ENCODE measurements at places on chromosomes 6 and 20. TPM values are rescaled to one million over a fixed set of nuclear protein-coding genes. Genes with fewer than 3 reads are reported as not detected.

GRCh38 chr6:77415706-77416105 lies 47.6 kb downstream of the HTR1B start:
- no peak for DNase-seq

DNA sequence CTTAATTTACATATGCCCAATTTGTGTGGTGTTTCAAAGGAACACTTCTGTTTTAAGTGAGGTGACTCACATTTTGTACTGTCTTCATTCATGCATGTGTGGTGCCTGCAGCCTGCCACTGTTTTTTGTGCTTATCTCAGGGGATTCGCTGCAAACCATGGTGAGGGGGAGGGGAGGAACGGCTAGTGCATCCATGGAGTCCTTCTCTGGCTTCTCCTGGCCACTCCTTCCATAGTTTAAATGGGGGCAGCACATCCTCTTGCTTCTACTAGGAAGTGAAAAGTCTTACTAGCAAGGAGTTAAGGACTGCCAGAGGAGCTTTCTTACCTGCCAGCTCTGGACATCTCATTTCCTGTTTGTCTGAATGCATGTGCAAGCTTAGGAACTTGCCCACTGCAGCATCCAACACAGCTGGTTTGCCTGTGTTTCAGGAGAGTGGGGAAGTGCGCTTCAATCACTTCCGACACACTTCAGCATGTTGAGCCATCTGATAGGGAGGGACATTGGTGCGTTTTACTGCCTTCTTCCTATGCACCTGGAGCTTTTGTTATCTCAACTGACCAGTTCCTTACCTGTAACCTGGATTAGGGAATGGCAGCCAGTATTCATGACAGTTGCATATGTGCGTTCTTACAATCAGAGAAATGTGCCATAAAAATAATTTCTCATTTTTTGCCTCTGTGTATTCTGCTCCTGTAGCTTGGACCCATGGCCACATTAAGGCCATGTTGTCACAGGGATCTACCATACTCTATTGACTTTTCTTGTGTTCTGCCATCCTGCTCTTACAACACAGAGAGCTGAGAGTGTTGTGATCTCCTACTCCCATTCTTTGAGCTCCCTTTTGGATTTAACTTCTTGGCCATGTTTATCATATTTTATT lies 211.3 kb downstream of the ARID1B start:
- no peak for DNase-seq

GRCh38 chr6:118263921-118264486 lies 284.1 kb upstream of the PLN start:
- peak; percentile 23 for DNase-seq

DNA sequence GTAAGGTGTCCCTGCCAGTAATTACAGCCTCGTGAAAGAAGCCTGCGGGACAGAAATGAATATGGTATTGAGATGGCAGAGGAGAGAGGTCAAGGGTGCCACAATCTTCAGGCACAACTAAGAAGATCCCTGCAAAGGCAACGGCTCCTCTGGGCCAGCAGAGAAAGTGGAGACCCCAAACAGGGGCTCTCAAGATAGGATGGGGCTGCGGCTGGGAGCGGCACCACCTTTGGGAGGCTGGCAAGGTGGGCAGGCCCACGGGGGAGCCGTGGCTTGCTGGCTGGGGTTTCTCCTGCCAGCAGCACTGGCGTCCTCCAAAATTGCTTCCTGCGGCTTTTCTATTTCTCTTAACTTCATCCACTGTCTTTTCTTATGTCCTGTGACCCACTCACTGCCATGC lies 183.6 kb upstream of the QKI start:
- DNase-seq, result no peak

DNA sequence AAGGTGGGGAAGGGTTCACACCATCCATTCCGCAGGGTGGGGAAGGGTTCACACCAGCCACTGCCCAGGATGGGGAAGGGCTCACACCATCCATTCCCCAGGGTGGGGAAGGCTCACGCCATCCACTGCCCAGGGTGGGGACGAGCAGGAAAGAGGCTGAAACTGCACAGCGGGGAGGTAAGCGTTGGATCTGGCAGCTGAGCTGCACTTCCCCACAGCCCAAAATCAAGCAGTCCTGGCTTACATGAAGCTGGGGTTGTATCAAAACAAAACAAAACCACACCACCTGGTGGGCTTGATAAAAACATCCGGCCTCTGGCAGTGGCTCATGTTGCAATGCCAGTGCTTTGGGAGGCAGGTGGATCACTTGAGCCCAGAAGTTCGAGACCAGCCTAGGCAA lies 268.5 kb downstream of the TAF4 start:
- no peak for DNase-seq

- no peak for DNase-seq
Observed at GRCh38 chr6:105606831-105607463, 204.1 kb upstream of the PREP start.

- no peak for DNase-seq
Observed at GRCh38 chr6:82264824-82265223, 17.3 kb upstream of the IBTK start.

DNA sequence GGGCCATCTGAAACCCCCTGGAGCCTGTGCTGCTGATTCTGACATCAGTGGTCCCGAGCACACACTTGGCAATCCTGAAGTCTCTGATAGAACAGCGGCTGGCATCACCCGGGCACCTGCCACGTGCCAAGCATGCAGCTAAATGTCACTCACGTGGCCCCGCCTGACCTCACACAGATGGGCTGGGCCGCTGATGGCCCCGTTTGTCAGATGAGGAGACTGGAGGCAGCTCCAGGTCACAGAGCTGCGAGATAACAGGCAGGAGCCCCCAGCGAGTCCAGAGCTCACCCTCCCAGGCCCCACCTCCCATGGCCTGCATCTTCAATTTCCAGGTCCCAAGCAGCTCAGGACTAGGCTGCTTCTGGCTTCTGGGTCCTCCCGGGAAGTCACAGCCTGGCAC lies 67.2 kb downstream of the YTHDF1 start:
- DNase-seq, result no peak

The KCNK5 gene
- total RNA-seq, result not detected

The C6orf141 gene
- total RNA-seq, result 2.4 TPM

The RIPK1 gene
- total RNA-seq, result 19.0 TPM

The CD40 gene
- 5.8 TPM for total RNA-seq

The LY6G6C gene
- 3.1 TPM for total RNA-seq

The TOX2 gene
- not detected for total RNA-seq

The CAGE1 gene
- total RNA-seq, result 2.6 TPM
